Hematopoietic multipotent progenitor cell treated with erythropoietin and hydrocortisone succinate and interleukin-3 and kit ligand, for 17 days (in vitro differentiated cells): ENCODE measurements at places on chromosomes 12 and 14.
A peak's percentile ranks its signal among the peaks of the same experiment; 100 is the strongest.

GRCh38 chr12:53674977-53675700 lies 744 bp downstream of the ATP5MC2 start:
- no peak for DNase-seq

DNA sequence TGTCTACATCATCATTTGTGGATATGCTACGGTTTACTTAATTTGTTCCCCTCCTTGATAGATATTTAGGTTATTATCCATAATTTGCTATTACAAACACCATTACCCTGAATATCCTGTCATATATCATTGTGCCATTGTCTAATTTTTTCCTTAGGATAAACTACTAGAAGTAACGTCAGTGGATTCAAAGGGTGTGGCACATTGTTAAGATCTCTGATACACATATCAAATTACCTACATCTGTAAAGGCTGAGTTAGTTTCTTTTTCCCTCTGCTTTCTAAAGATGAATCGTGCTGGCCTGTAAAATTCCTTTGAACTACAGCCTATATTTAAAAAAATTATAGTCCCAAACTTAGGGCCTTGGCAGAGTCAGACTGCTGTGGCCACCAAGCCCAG lies 53.9 kb upstream of the STRN3 start:
- peak; percentile 29 for DNase-seq

DNA sequence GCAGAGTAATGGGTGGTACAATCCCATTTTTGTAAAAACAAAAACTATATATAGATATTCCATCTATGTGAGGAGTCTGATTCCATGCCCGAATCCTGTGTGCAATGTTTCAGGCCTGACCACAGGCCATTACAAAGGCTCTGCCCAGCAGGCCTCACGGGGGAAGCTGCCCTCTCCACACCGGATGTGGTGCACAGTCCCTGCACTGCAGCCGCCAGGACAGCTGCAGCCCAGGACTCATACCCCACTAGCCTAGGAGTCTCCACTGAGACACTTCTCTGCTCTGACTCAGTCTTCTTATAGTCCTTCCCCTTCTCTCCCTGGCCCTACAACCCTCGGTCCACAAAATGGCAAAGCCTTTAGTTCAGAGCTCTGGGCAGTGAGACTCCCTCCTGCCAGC lies 190.4 kb downstream of the PPM1H start:
- no peak for DNase-seq

GRCh38 chr12:11812586-11813437 lies 163.3 kb downstream of the ETV6 start:
- DNase-seq, result no peak

DNA sequence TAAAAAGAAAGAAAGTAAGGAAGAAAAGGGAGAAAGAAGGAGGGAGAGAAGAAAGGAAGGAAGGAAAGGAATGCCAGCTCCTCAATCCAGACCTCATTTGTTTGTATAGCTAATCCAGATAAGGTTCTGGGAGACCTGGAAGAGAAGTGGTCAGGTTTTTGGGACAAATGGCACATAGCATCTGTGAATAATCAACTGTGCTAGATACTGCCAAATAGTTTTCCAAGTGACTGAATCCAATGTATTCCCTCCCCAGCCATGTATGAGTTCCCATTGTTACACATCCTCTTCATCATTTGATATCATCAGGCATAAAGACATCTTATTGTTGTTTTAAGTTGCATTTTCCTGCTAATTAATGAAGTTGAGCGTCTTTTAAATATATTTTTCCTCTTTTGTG lies 18.6 kb upstream of the PTGR2 start:
- DNase-seq, result no peak

GRCh38 chr14:38073641-38074040 lies 134.1 kb upstream of the SSTR1 start:
- DNase-seq, result no peak

- no peak for DNase-seq
Observed at GRCh38 chr14:48546996-48547395, 871.6 kb upstream of the MDGA2 start.

- no peak for DNase-seq
Observed at GRCh38 chr14:30751646-30752416, 122.5 kb upstream of the COCH start.

GRCh38 chr14:74841230-74842207 lies 34.4 kb downstream of the PROX2 start:
- DNase-seq, result no peak

GRCh38 chr12:100077367-100077766 lies 65.3 kb downstream of the BLTP3B start:
- no peak for DNase-seq

DNA sequence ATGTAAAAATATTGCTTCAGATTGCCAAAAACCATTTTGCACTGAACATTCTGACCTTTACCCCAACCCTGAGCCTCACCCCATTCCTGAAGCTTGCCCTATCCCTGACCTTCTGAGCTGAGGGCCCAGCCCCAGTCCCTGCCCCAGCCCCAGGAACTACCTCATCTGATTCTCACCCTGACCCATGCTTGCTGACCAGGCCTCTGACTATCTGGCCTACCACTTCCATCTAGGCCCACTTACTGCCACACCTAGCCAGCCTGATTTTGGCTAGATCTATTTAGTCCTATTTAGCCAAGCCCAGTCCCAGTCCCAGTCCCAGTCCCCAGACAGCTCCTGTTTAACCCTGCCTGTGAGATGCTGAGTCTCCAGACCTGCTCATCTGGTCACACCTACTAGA lies 33.6 kb downstream of the OR10P1 start:
- no peak for DNase-seq

- DNase-seq, result no peak
Observed at GRCh38 chr12:55132816-55133215, 6.6 kb downstream of the OR9K2 start.

- DNase-seq, result no peak
Observed at GRCh38 chr12:26246483-26247164, 51.3 kb downstream of the SSPN start.

DNA sequence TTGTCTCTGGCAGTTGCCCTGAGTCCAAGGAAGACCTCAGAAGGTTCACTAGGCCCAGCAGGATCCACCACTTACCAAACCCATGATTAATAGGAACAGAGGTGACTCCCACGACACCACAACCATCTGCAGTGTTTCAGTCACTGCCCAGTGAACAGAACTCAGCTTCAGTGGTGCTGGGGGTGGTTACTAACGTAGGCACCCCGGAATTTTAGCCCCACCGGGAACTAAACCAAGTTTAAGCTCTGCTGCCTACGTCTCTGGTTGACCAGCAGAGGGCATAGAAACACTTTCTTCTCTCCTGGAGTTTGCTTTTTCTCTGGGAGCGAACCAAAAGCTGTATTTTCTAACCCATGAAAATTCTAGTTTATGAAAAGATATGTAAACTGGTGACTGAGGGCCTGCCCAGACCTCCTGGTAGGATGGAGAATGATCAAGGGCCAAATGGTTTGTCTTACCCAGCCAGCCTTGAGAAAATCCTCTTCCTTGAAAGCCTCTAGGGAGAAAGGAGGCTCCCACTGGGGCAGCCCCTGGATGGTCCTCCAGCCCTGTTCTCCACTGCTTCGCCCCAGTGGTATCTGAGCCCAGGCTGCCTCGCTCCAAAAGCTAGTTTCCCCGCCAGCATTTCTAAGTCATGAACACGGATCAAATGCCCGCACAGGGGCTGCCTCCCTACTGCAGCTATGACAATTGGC lies 379.8 kb downstream of the DPF3 start:
- DNase-seq, result no peak

DNA sequence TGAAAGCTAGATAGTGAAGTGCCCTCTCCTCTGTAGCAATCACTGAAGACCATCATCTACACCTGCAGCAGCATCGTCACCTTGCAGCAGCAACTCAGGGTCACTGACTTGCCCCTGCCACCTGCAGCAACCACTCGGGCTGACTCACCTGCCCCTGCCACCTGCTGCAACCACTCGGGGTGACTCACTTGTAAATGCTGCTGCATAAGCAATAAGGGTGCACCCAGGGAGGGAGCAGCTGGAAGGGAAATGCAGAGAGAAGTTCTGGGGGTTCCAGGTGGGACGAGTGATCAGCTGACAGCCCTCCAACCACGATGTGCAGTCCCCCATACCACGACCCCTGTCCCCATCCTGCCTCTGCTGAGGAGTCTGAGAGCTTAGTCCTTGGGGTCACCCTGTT lies 357.1 kb upstream of the SFSWAP start:
- no peak for DNase-seq

DNA sequence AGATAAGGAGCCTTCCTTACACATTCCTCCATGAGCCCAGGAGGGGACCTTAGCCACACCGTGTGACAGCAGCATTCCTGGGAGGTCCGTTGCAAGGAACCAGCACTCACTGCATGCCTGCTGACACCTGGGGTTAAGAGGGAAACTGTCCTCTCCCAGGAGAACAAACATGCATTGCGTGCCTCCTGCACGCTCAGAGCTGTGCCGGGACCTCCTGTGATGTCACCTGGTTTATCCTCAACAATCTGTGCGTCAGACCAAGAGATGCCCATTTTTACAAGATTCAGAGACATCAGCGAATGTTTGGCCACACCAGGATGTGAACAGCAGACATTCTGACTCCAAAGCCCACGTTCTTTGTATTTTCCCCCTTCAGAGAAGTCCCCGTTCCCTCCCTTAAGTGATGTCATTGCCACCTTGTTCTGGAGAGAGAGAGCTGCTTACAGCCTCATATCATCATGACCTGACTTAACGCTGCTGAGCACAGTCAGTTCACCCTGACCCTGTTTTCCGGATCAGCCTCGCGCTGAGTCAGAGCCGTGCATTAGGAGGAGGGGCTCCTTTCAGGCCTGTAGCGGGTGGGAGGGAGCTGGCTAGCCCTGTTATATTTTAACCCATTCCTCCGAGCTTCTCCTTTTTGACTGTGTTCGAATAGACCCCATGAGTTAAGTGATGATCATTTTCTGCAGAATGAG lies 36.2 kb downstream of the TMEM120B start:
- no peak for DNase-seq

DNA sequence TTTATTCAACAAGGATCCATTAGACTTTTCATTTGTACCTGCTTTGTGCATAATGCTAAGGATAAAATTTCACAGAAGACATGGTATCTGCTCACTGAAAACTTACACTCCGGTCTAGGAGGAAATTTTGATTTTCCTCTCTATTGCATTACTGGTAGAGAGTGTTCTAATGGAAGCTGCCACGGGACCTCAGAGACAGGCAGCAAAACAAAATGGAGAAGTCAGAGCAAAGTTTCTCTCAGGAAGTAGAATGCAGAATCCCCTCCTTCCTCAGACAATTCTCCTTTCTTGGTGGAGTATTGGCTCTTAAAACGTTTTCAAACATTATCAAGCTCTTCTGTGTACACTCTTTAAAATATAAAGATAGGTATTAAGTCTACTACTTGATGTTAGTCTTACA lies 12.3 kb downstream of the CLEC2B start:
- DNase-seq, result no peak

- DNase-seq, result peak; percentile 37
Observed at GRCh38 chr12:74021937-74022336, 515.7 kb upstream of the ATXN7L3B start.

- DNase-seq, result no peak
Observed at GRCh38 chr12:25771041-25771440, 187.4 kb upstream of the RASSF8 start.

- DNase-seq, result no peak
Observed at GRCh38 chr12:27635349-27635972, 60.8 kb upstream of the REP15 start.

DNA sequence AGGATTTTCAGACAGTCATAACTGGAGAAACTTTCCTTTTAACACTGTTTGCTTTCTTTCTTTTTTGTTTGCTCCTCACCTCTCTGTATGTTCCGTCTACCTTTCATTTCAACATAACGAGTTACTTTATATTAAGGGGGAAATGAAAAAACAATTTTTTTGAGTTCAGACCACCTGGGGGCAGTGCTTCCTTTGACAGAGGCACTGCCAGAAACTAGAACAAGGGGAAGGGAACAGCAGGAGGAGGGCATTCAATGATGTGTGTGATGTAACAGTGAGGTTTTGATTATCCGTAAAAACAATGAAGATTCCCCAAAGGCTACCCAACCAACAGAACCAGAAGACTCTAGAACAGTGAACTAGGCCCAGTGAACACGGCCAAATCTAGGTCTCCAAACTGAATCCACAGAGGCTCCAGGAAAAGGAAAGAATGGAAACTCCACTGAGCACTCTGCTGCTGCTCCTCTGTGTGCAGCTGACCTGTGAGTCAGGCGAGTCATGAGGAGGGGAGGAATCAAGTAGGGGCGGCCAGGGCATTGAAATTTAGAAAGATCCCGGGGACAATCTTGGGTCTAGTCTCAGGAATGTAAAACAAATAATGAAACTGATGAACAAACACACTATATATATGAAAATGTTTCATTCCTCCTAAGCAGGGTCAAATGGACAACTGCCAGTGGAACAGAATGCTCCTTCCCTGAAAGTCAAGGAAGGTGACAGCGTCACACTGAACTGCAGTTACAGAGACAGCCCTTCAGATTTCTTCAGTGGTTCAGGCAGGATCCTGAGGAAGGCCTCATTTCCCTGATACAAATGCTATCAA lies 323.5 kb downstream of the DAD1 start:
- no peak for DNase-seq

GRCh38 chr14:89350152-89350551 lies 66.9 kb downstream of the FOXN3 start:
- no peak for DNase-seq

DNA sequence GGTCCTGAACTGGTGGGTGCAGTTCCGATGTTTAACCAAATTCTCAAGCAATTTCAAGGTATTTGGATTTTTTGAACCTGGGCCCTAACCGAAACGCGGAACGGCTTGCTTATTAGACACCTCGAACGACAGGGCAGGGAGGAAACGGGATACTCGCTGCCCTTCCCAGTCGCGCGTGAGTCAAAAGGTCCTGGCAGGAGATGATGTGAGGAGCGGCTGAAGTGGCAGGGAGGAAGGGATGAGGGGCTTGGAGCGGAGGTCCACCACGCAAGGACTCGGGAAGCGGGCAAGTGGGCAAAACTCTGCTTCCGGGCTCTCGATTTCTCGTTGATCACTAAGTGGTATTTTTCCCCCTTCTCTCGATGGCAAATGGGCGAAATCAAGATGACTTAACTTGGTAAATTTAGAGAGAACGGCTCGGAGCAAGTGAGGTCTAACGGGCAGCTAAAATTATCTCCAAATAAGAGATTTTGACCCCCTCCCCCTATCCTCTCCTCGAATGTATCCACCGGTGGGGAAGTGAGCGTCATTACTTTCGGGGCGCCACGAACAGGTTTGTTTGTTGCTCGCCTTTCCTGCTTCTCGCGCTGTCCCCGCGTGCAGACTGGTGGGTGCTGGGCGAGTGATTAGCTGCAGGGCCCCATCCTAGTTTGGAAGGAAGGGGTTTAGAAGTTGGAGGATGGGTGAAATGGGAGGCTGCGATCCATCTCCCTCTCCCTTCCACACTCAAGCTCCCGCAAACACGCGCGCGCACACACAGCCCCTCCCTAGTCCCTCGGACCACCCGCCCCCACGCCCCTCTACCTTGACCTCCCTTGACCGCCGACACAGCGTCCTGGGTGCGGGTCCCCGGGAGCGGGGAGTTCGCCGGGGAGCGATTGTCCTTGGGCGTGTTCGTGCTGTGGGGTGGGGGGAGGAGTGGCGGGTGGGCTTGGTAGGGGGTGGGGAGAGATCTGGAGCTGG lies 986 bp upstream of the NTF3 start:
- DNase-seq, result no peak

DNA sequence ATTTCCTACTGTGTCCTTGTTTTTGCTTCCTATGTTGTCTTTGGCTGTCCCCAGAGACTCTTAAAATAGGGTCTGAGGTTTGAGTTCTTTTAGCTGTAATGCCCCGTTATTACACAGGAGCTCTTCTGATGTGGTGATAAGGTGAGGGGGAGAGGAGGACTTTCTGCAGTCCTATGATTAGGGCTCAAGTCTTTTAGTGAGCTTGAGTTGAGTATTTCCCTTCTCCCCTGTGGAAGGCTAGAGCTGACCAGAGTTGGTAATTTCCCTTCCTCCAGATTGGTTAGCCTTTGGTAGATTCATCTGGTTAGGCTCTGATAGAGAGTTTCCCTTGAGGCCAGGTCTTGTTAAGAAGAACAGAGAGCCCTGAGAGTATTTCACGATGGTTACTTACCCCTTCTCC lies 4.3 kb upstream of the HIF1A start:
- DNase-seq, result no peak
